ENCODE measurements at places on chromosomes 3 and 15.

GRCh38 chr3:142779591-142779990, 55.8 kb downstream of the TRPC1 start:
- no peaks in the 10 kb centered on the region for H3K4me1 ChIP-seq
- H3K27me3 ChIP-seq, result no peaks in the 10 kb centered on the region
- H3K4me3 ChIP-seq, result no peak overlapping the region

GRCh38 chr3:33401781-33402180, 38.4 kb downstream of the UBP1 start:
- no peaks in the 10 kb centered on the region for H3K4me1 ChIP-seq
- H3K36me3 ChIP-seq, result no peaks in the 10 kb centered on the region
- no peak for DNase-seq
- no peak overlapping the region for H3K4me3 ChIP-seq
- H3K27ac ChIP-seq, result no peak overlapping the region

- no peaks in the 10 kb centered on the region for H3K36me3 ChIP-seq
- no peak overlapping the region for H3K27ac ChIP-seq
- H3K27me3 ChIP-seq, result no peaks in the 10 kb centered on the region
- H3K4me1 ChIP-seq, result peaks cover 4% of the 10 kb centered on the region
These were observed 91.4 kb downstream of the SMAD3 start for GRCh38 chr15:67156834-67157233.

GRCh38 chr15:76253691-76254473, 57.4 kb downstream of the ETFA start:
- H3K4me1 ChIP-seq, result no peaks in the 10 kb centered on the region
- DNase-seq, result no peak
- no peaks in the 10 kb centered on the region for H3K27me3 ChIP-seq
- H3K4me3 ChIP-seq, result no peak overlapping the region

GRCh38 chr15:66167854-66168253, 85.7 kb downstream of the MEGF11 start:
- no peaks in the 10 kb centered on the region for H3K4me1 ChIP-seq
- H3K36me3 ChIP-seq, result no peaks in the 10 kb centered on the region
- DNase-seq, result no peak

GRCh38 chr15:70582143-70582945, 181.0 kb downstream of the UACA start:
- H3K27me3 ChIP-seq, result no peaks in the 10 kb centered on the region
- peaks cover 5% of the 10 kb centered on the region for H3K4me1 ChIP-seq
- H3K4me3 ChIP-seq, result no peak overlapping the region
- H3K27ac ChIP-seq, result no peak overlapping the region
- DNase-seq, result no peak

DNA sequence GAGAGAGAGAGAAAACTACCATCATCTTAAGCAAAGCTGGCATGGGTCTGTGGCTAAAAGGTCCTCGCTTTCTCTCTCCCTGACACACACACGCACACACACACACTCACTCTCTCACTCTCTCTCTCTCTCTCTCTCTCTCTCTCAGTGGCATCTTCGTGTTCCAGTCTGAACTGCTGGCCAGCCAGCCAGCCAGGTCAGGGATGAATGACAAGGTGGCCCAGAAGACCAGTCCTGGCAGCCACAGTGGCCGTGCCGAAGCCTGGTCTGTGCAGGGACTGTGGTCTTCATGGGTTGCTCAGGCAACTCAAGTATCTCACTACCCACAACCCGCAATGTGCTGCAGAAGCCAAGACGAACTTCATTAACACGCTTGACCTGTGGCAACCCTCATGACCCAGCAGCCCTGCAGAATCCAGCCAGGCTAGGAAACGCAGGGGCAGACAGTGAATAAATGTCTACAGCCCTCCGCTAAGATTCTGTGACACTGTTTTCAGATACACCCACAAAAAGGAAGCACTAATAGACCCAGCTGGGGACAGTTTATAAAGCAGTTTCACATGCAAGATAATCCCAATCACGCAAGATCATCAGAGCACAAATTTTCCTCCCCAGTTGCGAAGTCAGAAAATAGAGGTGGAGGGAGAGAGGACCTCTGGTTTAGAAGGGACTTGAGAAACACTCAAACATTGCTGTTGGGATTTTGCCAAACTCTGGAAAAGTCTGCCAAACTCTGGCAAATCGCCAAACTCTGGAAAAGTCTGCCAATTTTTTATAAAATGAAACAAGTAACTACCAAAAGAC, 66.4 kb downstream of the XXYLT1 start:
- DNase-seq, result no peak
- H3K27ac ChIP-seq, result no peak overlapping the region
- no peaks in the 10 kb centered on the region for H3K36me3 ChIP-seq

DNA sequence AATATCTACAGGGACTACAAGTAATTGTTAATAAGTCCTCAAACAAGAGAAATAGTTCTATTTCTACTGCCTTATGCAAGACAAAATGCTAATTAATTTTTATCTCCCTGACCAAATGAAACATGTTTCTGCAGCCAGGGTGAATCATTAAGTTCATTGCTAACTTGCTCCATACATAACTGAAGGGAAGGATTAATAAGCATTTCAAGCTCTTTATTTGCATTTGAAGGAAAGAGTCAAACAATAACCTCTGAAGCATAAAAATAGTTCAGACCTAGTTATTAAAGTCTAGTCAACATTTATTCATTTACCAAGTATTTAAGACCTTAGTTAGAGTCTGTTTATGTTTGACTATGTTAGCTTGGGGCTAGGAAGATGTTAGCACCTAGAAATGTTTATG, 120.0 kb downstream of the ATP1B3 start:
- H3K36me3 ChIP-seq, result no peaks in the 10 kb centered on the region
- H3K27me3 ChIP-seq, result no peaks in the 10 kb centered on the region
- DNase-seq, result no peak
- no peak overlapping the region for H3K27ac ChIP-seq

GRCh38 chr3:113532698-113533533, 561 bp downstream of the SIDT1 start:
- H3K36me3 ChIP-seq, result no peaks in the 10 kb centered on the region
- peak; percentile 24 for DNase-seq
- peaks cover 5% of the 10 kb centered on the region for H3K4me1 ChIP-seq
- H3K27me3 ChIP-seq, result no peaks in the 10 kb centered on the region
- H3K4me3 ChIP-seq, result peak overlapping the region; percentile 73

- H3K4me1 ChIP-seq, result no peaks in the 10 kb centered on the region
- no peak overlapping the region for H3K27ac ChIP-seq
- H3K27me3 ChIP-seq, result no peaks in the 10 kb centered on the region
- DNase-seq, result no peak
- H3K4me3 ChIP-seq, result no peak overlapping the region
These were observed 7.6 kb downstream of the PLXNB1 start for GRCh38 chr3:48422272-48422671.

DNA sequence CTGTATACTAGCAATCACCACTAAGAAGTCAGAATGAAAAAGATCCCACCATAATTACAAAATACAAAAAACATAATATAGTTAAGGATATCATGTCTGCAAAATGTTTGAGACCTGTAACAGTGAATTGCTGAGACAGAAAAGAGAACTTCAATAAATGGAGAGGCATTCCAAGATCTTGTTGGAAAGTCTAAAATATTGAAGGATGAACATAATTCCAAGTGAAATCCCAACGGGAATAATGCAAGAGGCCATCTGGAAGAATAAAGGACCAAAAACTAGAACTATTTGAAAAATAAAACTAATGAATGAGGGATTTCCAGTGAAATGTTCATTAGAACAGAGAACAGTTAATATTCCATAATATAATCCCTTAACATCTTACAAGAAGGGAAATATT, 110.9 kb downstream of the COL6A6 start:
- H3K27ac ChIP-seq, result no peak overlapping the region
- H3K36me3 ChIP-seq, result no peaks in the 10 kb centered on the region
- H3K4me3 ChIP-seq, result no peak overlapping the region
- DNase-seq, result no peak
- H3K4me1 ChIP-seq, result no peaks in the 10 kb centered on the region

DNA sequence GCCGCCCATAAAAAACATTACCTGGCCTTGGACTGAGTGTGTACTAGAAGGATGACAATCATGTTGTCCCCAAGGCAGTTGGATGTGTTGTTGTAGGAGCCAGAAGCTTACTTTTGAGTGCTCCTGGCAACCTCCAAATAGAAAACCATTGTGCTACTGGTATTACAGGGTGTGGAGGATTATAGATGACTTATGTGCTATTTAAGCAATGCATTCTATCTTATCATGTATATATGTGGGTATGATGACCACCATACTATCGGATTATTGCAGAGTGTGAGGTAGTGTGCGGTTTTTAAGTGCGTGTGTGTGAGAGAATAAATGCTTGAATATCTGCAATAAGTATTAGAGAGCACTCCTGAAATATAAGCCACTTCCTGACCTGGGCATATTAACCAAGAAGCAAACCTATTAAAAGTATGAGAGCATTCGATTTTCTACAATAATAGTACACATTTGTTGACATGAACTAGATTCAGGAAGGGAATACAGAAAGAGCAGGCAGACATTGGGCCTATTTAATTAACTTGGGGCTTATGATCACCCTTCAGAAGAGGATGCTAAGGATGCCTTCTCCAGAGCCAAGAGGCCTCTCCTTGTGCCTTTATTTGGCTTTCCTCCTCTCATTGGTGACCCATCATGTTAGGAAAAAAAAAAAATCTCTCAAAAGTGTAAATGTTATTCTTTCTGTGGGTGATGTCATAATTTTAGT, 11.7 kb upstream of the MBNL1 start:
- H3K27ac ChIP-seq, result peak overlapping the region; percentile 33
- H3K27me3 ChIP-seq, result no peaks in the 10 kb centered on the region
- H3K4me3 ChIP-seq, result no peak overlapping the region
- no peak for DNase-seq
- H3K4me1 ChIP-seq, result peaks cover 10% of the 10 kb centered on the region

Measured in adrenal gland (tissue), 19 donors.